LoVo (cell line): ENCODE measurements at places on chromosomes 11 and 22.

DNA sequence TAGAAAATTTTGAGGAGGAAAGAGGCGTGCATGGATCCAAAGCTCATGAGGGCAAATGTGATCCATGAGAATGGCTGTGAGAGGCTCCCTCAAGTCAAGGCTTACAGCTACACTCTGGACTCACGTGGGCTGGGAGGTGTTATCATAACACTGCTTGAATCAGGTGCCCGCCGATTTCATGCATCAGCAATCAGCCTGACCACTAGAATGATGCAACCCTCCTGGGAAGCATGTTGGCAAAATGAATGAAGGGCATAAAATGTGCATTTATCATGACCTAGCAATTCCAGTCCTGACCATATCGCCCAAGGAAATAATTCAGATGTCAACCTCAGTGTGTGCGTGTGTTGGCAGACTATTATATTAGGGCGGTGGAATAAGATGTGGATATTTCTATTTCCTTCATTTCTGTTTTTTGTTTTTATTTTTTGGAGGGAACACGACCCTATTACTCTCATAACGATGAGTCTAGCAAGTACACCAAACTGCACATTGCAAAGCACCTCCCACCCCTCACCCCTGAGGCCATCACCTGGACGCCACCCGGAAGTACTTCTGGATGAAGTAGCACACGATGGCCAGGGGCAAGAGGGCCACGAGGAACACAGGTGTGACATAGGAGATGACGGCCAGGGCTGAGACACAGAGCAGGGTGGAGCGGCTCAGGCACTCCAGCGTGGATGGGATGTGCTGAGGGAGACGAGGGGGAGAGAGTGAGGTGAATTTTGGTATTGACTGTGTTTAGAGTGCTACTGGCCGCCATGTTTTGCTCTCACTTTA lies 15.7 kb upstream of the KCNJ11 start:
- no peak for DNase-seq

DNA sequence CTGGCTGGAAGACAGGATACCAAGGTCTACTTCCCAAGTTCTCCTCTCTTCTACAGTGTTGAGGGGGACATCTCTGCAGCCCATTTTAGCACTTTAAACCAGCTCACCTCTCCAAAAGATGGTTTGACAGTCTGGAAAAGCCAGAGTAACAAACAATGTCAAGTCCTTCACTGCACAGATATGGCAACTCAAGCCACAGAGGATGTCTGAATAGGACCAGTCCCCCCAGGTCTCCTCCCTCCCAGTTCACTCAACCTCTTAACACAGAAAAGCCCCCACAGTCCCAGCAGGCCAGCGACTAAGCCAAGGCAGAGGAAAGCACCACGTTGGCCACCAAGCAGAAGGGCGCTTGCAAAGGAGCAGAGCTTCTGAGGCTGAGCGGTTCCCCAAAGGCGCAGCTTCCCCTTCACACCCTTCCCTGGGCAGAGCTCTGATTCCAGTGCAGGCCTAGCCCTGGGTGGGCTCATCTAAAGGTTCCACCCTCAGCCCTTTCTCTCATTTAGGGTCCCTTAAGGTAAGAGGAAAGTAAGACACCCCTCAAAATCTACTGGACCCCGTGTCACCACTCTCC lies 62.7 kb downstream of the PAK1 start:
- DNase-seq: peak; percentile 16

- DNase-seq: no peak
Observed at GRCh38 chr11:73288192-73288872, 16.2 kb downstream of the P2RY6 start.

DNA sequence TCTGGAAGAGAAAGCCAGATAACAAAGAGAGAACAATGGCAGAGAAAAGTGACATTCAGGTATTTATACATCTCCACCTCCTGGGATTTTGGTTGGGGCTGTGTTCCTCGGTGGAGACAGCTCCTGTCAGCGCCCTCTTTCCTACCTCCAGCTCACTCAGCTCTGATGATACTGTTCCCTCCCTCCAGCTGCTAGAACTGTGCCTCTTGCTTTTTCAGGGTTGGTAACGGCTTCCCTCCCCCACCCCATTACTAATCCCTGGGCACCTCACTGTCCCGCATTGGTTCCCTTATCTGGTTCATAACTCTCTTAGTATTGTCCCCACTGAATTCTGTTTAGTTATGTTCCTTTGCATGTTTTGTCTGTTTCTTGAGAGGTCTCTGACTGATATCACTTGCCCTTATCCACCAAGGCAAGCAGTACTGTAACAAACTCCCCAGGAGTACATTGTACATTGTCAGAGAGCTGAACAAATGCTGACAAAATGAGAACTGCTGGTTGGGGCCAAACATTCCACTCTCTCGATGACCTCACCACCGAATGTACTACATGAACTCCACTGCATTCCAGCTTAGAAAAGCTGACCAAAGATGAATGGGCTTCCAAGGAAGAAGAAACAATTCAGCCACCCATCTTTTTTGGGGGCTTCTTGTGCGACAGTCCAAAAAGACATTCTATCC lies 5.7 kb upstream of the FBXO3 start:
- no peak for DNase-seq

DNA sequence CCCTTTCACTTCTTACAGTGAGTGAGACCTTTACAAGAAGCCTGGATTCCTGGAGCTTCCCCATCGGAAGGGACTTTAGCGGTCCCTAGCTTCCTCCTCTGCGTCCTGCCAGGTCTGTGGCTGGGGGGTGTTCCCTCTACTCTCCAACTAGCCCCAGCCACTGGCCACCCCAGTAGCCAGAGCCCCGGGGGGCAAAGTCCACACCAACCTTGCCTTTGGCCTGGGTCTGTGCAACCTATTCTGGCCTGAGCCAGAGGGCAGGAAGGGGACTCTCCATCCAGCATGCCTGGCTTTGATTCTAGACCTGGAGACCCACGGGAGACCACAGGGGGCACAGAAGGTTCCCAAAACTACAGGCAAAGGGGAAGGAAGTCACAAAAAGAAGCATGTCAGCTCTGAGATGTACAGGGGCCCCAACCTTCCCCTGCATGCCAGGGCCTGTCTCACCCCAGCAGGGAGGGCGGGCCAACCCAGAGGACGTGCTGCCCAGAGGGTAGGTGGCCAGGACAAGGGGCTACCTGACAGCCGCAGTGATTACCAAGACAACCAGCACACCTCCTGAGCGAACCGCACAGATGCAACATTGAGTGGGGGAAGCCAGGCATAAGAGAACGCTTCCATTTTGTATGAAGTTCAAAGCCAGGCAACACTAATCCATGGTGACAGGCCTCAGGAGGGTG lies 52.4 kb downstream of the DSCAML1 start:
- no peak for DNase-seq

GRCh38 chr11:116427903-116428637 lies 344.7 kb downstream of the BUD13 start:
- DNase-seq: peak; percentile 59

DNA sequence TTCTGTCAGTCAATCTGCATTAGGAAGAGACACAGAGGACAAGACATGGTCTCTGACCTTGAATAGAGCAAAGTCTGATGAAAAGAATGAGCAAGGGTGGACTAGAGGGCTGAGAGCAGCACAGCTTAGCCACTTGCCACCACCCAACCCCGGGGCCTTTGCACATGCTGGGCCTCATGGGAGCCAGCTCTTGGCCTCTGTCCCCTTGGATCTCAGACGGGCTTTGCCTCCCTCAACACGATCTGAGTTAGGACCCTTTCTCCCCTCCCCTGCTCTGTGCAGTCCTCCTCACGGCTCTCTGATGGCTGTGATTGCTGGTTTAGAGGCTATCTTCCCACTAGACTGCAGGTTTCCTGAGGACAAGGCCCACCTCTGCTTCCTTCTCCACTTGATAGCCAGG lies 131.6 kb upstream of the B3GAT1 start:
- no peak for DNase-seq

- DNase-seq: peak; percentile 27
Observed at GRCh38 chr11:114017723-114018122, 41.8 kb upstream of the ZBTB16 start.

DNA sequence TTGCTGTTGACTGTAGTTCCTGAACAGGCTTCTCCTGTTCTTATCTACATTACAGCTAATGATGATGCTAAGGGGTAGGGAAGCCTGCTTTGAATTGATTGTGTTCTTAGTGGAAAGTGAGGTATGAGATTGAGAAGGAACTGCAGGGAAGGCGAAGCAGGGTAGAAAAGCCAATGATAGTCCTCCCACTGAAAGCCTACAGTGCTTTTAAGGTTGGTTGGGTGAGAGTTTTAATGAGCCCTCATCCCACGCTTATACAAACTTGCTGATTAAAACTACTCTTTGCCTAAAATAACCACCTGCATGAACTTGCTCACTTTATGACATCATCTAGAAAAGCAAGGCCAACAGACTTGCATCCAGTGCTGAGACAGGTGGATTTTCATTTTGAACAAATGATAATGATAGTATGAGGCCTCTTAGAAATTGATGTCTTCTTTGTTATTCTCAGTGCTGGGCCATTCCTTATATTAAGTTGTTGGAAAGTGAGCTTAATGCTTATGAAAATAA lies 632.4 kb upstream of the ANO5 start:
- DNase-seq: no peak

DNA sequence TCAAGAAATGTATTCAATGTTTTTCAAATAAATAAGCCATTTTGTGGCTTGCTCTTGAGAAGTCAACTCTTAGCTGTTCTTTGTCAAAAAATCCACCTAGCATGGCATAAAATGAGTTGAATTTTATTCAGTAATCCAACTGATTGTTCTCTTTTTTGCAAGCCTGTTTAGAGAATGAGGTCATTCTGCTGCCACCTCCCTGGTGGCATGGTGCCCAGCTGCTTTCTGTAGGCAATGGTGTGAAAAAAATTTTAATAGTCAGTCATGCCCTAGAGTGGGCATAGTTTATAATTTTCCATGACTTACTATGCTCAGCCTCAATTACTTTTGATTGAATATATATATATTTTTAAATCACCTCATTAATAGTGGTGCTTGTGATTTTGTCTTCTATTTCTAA lies 177.2 kb downstream of the INSC start:
- no peak for DNase-seq

DNA sequence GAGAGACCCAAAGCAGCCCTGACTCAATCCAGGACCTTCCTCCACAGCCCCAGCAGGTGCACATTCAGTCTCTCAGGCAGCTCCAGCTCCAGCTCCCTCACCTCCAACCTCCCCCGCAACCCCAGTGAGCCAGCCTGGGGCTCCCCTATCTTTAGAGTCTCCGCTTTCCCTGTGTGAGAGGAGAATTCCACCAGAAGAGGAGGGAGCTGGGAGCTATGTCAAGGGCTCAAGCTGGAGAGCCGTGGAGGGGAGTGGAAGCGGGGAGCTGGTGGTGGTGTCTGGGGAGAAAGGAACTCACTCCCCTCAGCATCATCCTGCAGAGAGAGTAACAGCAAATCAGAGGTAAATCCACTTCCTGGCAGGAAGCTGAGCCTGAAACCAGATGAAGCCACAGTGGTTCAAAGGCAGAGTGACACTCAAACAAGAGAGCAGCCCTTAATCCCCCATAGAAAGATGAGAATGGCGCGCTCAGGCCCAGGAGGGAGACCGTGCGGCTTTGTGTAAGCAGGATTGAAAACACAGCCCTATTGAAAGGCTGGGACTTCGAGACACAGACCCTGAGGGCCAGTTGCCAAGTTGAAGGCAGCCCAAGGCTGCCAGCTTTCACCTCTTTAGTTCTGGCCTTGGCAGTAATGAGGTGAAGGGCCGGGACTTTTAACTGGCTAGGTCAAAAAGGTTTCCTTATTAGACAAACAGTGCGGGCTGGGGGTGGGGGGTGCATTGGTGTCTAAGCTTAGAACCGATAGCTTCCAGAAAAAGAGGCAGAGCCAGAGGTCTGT lies 21.4 kb upstream of the CDON start:
- DNase-seq: no peak

- DNase-seq: no peak
Observed at GRCh38 chr11:64742087-64742888, 1.7 kb downstream of the RASGRP2 start.

- DNase-seq: no peak
Observed at GRCh38 chr11:56152333-56152732, 7.8 kb downstream of the OR8K5 start.

- DNase-seq: no peak
Observed at GRCh38 chr11:103946793-103947545, 89.5 kb upstream of the DDI1 start.

DNA sequence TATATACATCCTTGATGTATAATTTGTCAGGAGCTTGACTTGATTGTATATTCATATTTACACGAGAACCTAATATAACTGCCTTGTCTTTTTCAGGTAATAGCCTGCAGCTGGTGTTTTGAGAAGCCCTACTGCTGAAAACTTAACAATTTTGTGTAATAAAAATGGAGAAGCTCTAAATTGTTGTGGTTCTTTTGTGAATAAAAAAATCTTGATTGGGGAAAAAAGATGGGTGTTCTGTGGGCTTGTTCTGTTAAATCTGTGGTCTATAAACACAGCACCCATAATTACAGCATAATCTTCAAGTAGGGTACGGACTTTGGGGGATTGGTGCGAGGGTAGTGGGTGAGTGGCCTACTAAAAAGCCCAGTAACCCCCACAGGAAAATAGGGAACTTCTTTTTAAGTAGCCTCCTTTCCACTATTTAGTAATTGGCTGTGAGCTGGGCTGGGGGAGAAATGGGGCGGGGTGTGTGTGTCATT lies 7.5 kb downstream of the MALAT1 start:
- peak; percentile 49 for DNase-seq

GRCh38 chr11:64809781-64810241 lies 540 bp downstream of the MEN1 start:
- peak; percentile 31 for DNase-seq

DNA sequence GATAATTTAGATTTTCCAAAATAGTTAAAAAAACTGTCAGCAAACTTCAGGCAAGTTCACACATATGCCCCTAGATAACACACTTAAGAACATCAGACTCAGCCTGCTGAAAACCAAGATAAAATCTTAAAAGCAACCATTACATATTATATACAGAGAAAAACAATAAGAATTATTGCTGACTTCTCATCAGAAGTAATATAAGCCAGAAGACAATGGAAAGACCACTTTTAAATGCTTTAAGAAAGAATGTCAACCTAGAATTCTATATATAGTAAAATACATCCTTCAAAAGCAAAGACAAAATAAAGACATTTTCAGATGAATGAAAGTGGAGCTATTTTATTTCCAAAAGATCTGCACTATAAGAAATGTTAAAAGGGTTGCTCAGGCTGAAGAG lies 37.8 kb upstream of the SC5D start:
- DNase-seq: no peak

DNA sequence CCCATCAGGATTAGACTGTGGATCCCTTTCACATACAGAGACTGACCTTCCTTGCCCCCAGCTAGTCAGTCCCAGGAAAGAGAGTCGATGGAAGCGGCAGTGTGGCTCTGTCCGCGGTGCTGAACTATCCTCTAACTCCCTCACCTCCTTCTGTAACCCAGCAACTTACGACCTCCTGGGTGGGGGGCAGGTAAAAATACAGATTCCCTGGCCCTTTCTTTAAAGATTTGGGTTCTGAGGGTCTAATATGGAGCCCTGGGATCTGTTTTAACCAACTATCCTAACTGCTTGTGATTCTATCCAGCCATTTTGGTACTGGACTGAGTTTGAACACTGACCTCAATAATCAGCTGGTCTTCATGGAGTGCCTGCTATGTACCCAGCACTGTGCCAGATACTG lies 23.2 kb downstream of the MFNG start:
- peak; percentile 44 for DNase-seq
